Tongue (tissue), 3 donors: ENCODE measurements at places on chromosomes 13 and 19.

DNA sequence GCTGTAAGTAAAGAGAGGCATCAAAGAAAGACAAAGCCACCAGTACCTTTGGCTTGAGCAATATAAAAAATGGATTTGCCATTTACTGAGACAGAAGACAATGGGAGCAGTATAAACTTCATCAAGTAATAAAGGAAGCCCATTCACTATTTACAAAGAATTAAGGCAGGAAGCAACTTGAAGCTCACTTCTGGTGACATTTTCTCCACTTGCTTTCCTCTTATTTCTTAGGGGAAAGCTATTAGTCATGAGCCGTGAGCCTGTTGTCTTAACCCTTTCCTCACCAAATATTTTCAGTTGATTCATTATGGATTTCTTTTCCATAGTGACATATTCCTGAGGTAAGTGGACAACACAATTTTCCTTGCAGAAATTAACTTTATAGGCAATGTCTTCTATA, 156.8 kb downstream of the DNAJC3 start:
- DNase-seq = no peak

DNA sequence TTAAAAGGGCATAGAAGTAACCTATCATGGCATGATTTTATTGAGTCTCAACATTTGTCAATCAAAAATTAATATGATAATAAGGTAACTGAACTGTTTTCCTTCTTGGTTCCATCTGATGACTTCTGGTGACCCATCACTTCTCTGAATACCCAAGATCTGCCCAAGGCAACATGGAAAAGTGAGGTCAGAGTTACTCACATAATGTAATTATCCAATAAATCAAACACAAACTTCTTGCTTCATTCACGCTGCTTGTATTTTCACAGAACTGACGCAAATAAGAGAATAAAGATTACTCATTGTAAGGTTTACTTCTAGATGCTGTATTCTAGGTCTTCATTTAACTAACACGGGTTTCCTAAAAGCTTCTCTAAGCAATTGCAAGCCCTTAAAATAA, 361.6 kb downstream of the RBM26 start:
- no peak for DNase-seq

DNA sequence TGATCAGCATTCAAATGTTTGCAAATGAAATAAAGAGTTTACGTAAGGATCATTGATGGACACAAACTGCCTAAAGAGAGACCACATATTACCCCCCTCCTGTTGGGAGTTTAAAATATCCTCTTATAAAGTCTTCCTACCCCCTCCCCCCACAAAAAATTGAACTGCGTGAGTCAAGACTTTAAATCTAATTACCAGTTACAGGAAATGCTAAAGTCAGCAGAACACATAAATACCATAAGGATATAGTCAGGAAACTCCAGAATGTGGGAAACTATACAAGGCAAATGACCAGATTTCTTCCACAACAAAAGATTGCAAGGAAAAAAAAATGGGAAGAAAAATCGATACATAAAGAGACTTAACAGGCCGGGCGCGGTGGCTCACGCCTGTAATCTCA, 44.4 kb upstream of the FARP1 start:
- peak; percentile 32 for DNase-seq

- DNase-seq = no peak
These were observed 324 bp downstream of the RUVBL2 start for GRCh38 chr19:48994035-48994386.
